Stimulated activated CD8-positive, alpha-beta memory T cell treated with anti-CD3 and anti-CD28 coated beads, Interleukin-15, amount 100 ng/mL, for 4 hours (primary cell): ENCODE measurements at places on chromosomes 5 and 9.

DNA sequence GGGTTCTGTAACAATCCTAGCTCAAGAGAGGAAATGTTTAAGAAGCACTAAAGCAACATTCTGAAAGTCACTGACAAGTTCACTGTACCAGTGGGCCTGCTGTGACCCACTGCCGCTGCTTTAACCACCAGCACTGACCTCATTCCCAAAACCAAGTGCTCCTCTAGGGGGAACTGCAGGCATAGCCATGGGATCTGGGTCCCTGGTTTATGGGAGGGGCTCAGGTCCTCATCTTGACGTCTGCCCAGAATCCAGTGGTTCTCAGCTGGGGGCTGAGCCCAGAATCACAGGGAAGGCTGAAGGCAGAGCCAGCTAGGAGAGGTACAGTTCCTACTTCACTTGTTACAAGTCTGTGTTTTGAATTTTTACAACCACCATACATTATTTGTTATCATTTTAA, 36.1 kb upstream of the SLC2A8 start:
- DNase-seq = no peak

GRCh38 chr9:99720455-99721050, 101.1 kb upstream of the NR4A3 start:
- DNase-seq = no peak

DNA sequence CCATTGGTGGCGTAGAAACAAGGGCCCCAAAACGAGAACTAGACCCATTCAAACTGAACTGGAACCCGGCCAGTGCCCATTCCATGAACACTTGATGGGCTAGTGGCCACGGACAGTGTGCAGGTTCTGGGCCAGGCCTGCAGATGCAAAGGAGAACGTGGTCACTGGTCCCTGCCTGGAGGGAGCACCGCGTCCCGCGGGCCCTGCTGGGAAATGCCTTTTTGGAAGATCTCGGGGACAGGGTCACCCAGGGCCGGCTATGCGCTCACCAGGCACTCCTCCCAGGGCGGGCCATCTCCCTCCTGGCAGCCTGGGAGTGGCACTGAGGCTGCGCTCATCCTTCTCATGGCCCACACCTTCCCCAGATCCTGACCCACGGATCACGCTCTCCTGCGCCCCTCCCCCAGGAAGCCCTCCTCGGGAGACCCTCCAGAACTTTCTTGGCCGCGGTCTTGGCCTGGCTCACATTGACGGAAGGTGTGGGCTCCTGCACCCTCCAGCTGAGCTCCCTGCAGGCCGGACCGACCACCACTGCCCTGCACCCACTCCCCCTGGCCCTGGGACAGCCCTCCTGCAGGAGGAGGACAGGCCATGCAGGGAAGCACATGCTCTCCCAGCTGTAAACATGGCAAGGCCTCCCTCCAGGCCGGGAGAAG, 2.8 kb upstream of the DIPK1B start:
- DNase-seq = no peak

- DNase-seq = no peak
Observed at GRCh38 chr5:88667496-88668201, 215.3 kb downstream of the MEF2C start.

- DNase-seq = no peak
Observed at GRCh38 chr5:4855036-4855435, 285.1 kb upstream of the ADAMTS16 start.

GRCh38 chr5:112795944-112796678, 58.4 kb downstream of the APC start:
- DNase-seq = no peak

DNA sequence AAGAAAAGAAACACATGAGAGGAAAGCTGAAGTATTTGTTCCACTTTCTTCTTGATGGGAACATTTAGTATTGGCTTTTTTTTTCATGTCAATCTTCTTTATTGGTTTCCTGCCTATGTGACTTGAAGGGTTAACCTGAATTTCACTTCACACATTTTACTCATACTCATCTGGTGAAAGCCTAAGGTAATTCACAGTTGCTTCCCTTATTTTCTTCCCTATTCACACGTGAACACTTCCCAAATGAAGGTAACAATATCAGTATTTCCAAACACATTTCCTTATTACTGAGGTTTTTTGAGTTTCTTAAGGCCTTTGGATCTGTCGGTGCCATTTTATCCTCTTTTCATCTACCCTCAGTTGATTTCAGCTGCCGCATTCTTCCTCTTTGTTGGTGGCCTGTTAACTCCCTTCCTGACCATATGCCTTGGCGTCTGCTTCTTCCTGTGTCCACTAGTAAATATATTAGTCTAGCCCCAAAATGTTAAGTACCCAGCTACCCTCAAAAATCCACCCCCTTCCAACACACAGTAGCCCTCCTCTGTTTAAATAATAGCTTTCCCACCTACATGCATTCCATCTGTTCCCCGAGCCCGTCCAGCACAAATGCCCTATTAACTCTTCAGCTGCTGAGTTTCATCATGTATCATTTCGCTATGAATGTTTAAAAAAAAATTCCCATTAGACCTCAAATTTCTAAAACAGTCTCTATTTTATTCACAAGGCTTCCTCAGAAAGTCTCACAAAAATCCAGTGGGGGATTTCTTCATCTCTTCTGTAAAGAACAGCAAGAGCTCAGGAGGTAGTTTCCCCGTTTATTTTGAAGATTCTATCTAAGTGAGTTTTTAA, 97.3 kb downstream of the USP20 start:
- DNase-seq = no peak

GRCh38 chr5:179504600-179505396, 45.6 kb upstream of the RUFY1 start:
- no peak for DNase-seq

DNA sequence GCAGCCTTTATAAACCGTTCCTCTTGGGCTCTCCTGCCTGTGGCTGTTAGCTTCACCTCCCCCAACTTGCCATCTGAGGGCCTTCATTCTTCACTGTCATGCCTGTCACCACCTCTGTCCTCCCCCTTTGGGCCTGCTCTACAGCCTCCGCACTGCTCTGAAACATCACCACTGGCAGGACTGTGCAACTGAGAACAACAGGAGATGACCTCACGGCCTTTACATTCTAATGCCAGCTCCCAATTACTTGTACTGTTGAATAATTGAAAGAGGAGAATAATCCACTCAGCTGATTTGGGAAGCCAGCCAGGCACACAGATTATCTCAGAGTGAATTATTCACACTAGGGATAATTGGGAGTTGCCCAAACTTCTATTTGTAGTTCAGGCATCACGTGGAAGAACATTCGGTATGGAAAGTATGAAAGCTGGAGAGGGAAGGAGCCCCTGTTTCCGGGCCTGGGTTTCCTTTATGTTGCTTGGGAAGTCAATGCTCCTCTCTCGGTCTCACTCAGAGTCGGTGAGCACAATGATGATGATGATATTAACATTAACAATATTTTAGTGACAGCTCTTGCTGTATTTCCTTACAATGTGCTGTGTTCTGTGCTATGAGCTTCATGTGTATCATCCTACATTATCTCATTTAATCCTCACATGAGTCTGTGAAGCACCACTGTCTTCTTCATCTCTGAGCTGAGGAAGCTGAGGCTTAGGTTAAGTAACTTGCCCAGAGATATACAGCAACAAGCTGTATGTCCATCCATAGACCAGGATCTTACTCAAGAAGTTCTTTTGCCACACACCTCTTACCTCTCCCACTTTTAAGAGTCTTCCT, 99.3 kb upstream of the LRRTM2 start:
- DNase-seq = no peak

DNA sequence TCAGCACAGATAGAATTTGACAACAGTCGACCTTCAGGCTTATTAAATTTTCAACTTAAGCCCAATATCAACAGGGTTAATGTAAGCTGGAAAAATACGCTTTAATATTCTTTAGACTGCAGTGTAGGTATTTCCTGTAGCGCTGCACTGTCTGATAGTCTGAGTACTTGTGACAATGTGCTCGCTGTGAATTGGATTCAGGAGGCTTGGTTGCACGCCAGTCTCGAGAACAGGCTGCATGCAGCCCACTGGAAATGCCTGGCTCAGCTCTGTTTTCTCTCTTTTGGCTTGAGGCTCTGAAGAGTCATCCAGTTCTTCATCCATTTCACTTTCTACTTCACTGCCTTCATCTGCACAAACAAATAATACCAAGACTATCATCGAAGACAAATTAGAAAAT, 300.9 kb downstream of the RFX3 start:
- no peak for DNase-seq

DNA sequence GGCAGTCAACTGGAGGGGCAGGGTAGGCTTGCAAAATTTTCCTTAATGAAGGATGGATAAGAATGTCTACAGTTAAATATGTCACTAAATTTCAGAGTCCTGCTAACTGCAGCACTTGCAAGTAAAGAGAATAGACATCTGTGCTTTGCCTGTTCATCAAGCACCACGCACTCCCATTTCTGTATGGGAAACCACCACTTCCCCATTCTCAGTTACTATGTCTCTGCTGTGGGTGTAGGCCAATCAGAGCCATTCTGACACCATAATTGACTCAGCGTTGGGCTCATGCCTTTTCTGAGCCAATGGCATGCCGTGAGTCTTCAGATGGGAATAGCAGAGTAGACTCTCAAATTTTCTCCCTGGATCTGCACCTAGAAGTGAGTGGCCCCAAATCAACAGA, 247.5 kb downstream of the GABRB2 start:
- no peak for DNase-seq

DNA sequence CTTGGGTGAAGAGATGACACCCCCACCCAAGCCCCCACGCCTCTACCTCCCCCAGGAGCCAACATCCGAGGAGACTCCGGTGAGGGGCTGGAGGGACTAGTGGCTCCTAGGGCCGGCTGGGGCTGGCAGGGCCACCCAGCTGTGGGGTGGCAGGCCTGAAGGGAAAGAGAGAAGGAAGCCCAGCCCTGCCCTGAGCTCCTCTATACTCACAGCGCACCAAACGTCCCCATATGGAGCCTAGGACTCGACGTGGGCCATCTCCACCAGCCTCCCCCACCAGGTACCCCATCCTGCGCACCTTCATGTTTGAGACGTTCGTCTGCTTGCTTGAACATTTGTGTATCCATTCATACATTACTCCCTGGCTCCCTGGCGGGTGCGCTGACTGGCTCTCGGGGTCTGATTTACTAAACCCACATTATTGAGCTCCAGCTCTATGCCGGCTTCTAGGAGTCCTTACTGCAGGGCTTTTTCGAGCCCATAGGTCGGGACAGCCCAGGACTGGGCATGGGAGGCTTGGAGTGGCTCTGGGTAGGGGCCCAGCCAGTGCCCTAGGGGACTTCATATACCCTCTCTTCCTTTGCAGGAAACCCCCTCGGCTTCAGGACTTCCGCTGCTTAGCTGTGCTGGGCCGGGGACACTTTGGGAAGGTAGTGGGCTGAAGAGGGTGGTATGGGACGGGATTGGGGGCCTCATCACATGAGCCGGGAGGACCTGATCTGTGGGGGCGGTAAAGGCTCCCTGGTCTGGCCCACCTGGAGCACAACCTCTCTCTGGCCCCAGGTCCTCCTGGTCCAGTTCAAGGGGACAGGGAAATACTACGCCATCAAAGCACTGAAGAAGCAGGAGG, 9.1 kb downstream of the ZDHHC12 start:
- no peak for DNase-seq

DNA sequence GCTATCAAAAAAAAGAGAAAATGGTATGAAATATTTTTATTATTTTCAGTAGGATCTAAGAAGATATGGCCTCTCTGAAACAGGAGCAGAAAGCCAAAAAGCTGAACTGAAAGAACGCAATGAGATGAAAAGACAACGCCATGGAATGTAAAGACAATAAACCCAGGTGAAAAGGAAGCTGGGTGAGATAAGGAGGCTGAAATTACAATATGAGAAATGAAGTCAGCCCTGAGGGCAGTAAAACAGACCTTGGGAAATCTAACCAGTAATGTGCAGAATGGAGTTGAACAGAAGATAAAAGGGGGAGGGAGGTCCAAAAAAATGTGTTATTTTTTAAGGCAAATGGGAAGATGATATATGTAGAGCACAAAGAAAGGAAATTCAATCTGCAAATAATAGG, 265.3 kb downstream of the ENC1 start:
- DNase-seq = no peak

DNA sequence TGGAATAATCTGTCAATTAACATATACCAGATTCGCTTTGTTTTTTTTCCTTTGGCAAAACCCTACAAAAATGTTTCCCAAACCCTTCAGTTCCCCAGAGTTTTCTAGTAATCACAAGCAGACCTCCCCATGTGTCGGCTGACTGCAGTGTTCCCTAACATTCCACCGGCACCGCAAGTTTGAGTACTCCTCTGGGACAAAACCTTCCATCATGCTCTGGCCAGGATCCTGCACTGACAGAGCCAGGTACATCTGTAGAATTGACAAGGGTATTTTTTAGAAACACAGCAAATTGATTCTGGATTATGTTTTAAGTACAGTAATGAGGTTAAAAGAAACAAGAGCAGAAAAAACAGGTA, 174.7 kb downstream of the GAS1 start:
- DNase-seq = no peak

DNA sequence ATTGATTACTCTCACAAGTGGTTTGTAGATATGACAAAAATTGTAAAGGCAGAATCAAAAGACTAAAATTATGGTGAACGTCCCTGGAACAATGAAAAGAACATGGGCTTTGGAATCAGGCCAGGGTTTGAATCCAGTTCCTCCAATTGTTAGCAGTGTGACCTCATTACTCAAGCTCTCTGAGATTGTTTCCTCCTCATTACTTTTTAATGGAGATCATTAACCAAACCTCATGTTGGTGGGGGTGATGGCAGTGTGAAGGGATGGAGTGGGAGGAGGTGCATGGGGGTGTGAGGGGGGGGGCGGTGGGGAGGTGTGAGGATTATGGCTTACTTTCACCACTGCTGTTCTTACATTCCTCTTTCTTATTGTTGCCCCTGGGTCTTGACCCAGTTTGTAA, 44.1 kb upstream of the FOXE1 start:
- no peak for DNase-seq

DNA sequence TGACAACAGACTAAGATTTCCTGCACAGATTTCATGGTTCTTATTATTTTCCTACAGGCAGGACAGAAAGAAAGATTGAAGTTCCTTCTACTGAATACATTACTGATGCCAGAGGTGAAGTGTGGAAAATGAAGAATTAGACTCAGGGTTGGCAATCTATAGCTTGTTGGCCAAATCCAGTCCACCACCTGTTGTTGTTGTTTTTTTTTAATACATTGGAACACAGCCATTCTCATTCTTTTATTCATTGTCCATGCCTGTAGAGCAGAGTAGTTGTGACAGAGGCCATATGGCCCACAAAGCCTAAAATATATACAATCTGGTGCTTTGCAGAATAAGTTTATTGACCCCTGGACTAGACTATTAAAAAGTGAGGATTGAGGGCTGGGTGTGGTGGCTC, 5.8 kb upstream of the PLPPR1 start:
- DNase-seq = no peak

- no peak for DNase-seq
Observed at GRCh38 chr9:76359365-76359764, 34.9 kb downstream of the RFK start.

- DNase-seq = no peak
Observed at GRCh38 chr9:134180786-134181647, 16.7 kb upstream of the RNU6ATAC start.

DNA sequence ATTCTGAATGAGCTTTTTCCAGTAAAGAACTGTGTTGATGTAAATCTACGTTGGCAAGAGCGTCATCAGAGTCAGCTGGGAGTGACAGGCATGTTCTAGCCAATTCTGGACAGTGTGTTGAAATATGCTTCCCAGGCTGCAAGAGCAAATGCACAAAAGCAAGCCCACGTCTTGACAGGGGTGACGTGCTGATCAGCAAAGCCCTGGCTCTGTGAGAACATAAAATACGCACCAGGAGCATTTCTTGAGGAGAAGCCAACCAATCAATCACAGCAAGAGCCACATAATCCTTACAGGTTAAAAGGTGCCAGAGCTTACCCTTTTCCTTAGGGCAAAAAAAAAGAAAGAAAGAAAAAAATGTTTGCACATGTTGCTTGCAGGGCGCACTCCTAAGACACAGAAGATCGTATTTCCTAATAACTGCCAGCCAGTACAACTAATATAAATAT, 148.1 kb downstream of the PDE4D start:
- no peak for DNase-seq
